ENCODE measurements at places on chromosomes 16 and 17.

DNA sequence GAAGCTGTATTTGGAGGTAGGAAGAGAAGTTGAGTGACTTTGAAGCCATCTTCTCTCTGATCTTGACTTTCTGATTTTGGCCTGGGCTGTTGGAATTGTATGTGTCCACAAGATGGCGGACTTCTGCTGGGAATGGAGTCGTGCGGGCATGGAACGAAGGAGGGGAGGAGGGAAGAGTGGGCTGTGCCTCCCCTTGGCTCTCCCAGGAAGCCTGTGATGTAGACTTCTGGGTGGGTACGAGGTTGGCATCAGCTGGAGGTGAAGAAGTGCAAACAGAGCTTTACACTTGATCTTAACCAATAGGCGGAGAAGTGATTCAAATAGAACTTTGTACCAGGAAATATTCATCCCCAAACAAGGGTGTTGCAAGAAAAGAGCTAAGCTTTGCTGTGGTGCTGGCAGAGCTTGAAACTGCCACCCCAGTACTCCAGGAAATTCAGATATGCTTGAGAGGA is 7.4 kb upstream of the TMEM220 start:
- DNase-seq: peak; percentile 15

- no peak for DNase-seq
These were observed 442.7 kb upstream of the CDH8 start for GRCh38 chr16:62478903-62479458.

DNA sequence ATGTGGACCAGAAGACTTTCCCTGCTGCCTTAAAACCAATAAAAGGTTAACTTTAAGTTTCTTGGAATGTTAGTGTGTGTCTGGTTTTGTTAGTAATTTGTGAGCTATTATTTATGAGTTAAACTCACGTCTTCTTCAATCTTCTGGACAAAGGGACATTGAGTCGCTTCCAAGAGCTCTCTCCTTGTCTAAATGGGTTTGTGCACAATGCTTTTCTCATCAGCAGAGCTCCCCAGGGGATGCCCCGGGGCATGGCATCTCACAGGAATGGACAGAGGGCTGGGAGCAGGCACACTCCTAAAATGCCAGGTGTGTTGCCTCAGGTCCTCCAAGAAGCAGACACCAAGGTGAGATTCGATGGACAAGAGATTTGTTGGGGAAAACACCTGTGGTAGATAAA is 90.5 kb downstream of the RGS9 start:
- DNase-seq: no peak

DNA sequence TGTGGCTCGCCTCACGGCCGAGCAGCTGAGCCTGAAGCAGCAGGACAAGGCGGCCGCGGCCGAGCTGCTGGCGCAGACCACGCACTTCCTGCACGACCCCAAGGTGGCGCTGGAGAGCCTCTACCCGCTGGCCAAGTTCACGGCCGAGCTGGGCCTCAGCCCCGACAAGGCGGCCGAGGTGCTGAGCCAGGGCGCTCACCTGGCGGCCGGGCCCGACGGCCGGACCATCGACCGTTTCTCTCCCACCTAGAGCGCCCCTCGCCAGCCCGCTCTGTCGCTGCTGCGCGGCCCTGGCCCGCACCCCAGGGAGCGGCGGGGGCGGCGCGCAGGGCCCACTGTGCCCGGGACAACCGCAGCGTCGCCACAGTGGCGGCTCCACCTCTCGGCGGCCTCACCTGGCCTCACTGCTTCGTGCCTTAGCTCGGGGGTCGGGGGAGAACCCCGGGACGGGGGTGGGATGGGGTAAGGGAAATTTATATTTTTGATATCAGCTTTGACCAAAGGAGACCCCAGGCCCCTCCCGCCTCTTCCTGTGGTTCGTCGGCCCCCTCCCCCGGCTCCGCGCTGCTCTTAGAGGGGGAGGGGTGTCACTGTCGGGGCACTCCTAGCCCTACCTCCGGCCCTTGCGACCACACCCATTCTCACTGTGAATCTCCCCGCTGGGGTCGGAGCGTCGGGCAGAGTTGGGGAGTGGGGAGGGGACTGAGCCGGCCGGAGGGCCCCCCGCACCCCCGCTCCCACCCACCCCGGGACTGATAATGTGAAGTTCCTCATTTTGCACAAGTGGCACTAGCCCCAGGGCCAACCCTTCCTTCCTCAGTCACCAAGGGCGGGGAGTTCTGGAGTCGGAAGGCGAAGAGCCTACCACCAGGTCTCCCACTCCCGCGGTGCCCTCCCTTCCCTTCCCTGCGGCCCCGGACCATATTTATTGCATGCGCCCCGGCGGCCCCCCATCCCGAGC is 4.0 kb downstream of the HIC1 start:
- DNase-seq: peak; percentile 57

DNA sequence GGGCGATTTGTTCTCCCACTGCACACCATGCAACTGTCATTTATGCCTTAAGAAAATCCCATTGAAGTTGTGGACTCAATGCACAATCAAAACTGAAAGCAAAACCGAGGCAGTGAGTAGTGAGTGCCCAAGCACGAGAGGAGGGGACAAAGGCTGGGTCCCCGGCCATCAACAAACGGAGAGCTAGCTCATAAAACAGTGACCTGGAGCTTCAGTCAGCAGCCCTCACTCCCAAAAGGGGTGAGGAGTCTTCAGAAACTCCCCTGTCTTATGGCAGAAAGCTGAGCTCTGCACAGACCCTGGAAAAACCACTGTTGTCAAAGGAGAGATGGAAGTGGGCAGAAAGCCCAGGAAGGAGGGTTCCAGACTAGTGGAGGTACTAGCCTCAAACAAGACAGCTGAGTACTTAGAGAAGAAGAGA is 96.9 kb downstream of the ADCY9 start:
- no peak for DNase-seq

DNA sequence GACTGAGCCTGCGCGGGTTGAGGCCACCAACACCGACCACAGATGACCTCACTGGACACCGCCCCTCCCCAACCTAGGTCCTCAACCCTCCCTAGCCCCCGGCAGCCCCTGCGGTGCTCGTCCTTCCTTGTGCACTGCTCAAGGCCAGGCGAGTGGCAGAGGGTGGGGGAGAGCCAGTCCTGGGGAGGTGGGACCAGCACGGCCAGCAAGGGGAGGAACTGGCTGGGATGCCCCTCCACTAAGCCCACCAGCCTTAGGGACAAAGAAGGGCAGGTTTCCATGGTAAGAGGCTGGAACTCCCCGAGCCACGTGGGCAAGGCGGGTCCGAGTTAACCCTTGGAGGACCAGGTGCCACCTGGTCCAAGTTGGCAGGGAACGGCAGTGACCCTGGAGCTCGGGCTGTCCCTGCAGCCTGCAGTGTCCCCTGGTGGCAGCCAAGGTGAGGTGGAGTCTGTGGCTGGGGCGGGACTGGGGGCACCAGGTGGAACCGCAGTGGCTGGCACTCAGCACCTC is 9.2 kb downstream of the FSCN2 start:
- peak; percentile 24 for DNase-seq

DNA sequence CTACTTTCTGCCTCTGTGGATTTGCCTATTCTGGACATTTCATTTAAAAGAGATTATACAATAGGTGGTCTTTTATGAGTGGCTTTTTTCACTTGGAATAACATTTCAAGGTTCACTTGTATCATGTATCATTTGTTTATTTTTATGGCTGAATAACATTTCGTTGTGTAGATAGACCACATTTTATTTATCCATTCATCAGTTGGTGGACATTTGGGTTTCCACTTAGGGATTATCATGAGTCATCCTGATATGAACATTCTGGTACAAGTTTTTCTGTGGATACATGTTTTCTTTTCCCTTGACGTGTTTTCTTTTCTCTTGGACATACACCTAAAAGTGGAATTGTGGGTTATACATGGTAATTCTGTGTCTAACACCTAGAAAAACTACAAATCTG is 25.3 kb downstream of the PRSS54 start:
- no peak for DNase-seq

GRCh38 chr17:33531311-33531710 is 238.2 kb upstream of the ASIC2 start:
- no peak for DNase-seq

- no peak for DNase-seq
These were observed 143.0 kb upstream of the NOL11 start for GRCh38 chr17:67574658-67575293.

DNA sequence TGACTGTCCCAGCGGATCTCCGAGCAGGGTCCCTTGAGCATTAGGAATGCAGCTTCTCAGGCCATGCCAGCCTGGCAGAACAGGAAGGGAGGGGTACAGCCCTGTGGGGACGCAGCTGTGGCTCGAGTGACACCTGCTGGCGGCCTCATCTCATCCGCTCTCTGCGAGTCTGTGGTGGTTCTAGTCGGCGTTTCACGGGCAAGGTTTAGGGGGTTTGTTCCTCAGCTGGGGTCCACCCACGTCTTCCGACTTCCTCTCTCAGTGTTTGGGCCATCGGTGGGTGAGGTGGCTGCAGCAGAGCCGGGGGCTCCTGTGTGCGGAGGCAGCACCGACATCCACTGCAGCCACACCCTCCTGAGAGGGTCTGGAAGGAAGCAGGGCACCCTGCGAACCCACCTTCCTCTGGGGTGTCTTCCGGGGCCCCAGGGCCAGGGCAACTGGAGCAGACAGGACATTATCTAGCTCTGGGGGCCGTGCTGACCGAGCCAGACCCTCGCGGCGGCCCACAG is 33.3 kb downstream of the JPH3 start:
- peak; percentile 72 for DNase-seq

GRCh38 chr17:73118139-73118538 is 25.7 kb upstream of the SLC39A11 start:
- DNase-seq: no peak

DNA sequence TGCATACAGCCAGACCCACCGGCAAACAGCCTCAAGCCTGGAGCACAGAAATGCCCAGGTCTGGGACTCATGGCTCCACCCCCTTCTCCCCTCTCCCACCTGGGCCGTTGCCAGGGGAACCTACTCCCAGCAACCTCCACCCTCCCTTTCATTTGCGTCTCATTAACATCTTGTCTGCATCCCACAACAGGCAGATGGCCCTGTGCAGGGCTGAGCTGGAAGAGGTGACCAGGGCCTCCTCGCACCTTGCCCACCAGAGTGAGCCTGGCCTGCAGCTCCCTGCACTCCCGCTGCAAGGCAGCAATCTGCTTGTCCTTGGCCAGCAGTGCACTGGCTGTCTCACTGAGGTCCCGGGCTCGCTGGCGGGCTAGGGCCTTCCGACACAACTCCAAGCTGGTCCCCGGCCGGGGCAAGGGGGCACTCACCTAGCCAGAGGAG is 3.3 kb downstream of the TSPOAP1 start:
- DNase-seq: no peak

DNA sequence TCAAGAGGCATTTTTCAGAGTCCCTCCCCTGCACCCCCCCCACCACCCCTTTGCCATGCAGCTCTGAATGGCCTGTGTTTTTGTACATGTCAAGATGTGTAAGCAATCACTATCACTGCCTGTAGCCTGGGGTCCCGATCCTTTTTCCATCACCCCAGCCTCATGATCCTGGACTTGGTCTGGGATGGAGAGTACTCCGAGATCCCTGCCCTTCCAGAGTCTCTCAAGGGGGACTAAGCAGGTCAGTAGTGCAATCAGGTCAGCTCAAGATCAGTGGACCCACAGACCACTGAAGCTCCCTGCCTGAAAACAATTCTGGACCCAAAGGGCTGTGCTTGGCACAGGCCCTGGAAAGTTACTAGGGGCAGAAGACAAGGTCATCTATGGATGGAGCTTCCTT is 7.5 kb upstream of the GJD3 start:
- DNase-seq: no peak

GRCh38 chr16:57532266-57532625 is 4.1 kb downstream of the CCDC102A start:
- no peak for DNase-seq

- no peak for DNase-seq
These were observed 42.3 kb downstream of the RNF112 start for GRCh38 chr17:19453296-19453695.

DNA sequence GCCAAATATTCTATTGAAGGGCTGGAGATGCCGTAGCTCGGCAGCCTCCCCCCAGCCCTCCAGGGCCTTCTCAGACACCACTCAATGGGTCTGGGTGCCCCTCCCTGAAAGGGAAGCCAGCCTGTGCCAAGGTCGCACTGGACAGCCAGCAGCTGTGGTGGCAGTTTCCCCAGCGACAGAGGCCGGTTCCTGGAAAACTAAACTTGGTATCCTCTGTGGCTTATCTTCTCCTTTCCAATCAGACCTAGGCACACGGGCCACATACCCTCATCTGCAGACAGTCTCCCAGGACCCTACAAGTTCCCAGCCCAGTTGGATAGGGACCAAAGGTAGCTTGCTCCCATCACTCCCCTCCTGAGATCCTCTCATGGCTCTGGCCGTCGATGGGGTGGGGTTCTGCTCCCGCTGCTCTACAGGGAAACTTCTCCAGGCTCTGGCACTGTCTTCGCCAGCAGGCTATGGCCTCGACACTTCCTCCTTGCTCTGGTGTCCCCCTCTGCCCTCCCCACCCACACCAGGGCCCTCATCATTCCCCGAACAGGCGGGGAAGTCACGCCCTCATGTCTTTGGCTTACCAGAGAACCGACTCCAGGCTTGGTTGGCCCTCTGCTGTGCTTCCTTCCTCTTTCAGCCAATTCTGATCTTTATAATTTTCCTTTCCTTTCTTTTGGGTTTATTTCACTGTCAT is 18.3 kb upstream of the IL21R start:
- DNase-seq: no peak

DNA sequence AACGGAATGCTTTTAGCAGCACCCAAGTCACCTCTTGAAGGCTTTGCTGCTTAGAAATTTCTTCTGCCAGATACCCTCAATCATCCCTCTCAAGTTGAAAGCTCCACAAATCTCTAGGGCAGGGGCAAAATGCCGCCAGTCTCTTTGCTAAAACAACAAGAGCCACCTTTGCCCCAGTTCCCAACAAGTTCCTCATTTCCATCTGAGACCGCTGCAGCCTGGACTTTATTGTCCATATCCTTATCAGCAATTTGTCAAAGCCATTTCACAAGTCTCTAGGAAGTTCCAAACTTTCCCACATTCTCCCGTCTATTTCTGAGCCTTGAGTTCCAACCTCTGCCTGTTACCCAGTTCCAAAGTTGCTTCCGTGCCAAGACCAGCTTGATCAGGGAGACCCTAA is 27.4 kb downstream of the TMC6 start:
- no peak for DNase-seq
